ENCODE measurements at places on chromosomes 16 and 17. TPM values are rescaled to one million over a fixed set of nuclear protein-coding genes. Genes with fewer than 3 reads are reported as not detected.

The PALB2 gene
- total RNA-seq, result 3.6 TPM

The MEOX1 gene
- under 0.01 TPM for total RNA-seq

The TP53TG3C gene
- not detected for total RNA-seq

The ALOX12B gene
- not detected for total RNA-seq

The NPIPB2 gene
- total RNA-seq, result 2.0 TPM

The ZFPM1 gene
- total RNA-seq, result 0.59 TPM

The GINS2 gene
- 3.2 TPM for total RNA-seq

The ELP5 gene
- total RNA-seq, result 25.9 TPM

The HOXB1 gene
- not detected for total RNA-seq

The SLC52A1 gene
- 0.15 TPM for total RNA-seq

The SPOP gene
- total RNA-seq, result 104 TPM

The TEKT5 gene
- not detected for total RNA-seq

The RILP gene
- total RNA-seq, result 6.2 TPM

The KRT32 gene
- not detected for total RNA-seq

The ABCA5 gene
- total RNA-seq, result 9.2 TPM

The CRYBA1 gene
- total RNA-seq, result not detected

The CHTF18 gene
- total RNA-seq, result 5.6 TPM

The CCL5 gene
- not detected for total RNA-seq

The KIFC3 gene
- total RNA-seq, result 67.9 TPM

The RNF157 gene
- 2.3 TPM for total RNA-seq

The PSKH1 gene
- 13.5 TPM for total RNA-seq

The VMO1 gene
- total RNA-seq, result 0.08 TPM

The TNFRSF13B gene
- not detected for total RNA-seq

The PRAC1 gene
- not detected for total RNA-seq

The HOXB7 gene
- total RNA-seq, result not detected

The AOC3 gene
- 0.23 TPM for total RNA-seq

The KRT25 gene
- total RNA-seq, result not detected

The HOXB8 gene
- total RNA-seq, result not detected

The SLFN14 gene
- not detected for total RNA-seq

The SOX8 gene
- total RNA-seq, result not detected

The PRR35 gene
- under 0.01 TPM for total RNA-seq

The LRRC46 gene
- 0.08 TPM for total RNA-seq

The CBFA2T3 gene
- not detected for total RNA-seq

The FBXO39 gene
- total RNA-seq, result 0.82 TPM

The CMTM2 gene
- not detected for total RNA-seq

The GDPD3 gene
- total RNA-seq, result 4.4 TPM

The GSG1L2 gene
- total RNA-seq, result not detected

The RBFOX1 gene
- not detected for total RNA-seq

The C16orf46 gene
- total RNA-seq, result not detected

The RHOT1 gene
- total RNA-seq, result 26.1 TPM

The TEDC2 gene
- under 0.01 TPM for total RNA-seq

The ZNF750 gene
- not detected for total RNA-seq

The PLA2G10 gene
- total RNA-seq, result not detected
